GM10248 (cell line): ENCODE measurements at places on chromosomes 5 and 9.

GRCh38 chr5:42720251-42720650 lies 36.4 kb upstream of the CCDC152 start:
- no peak for DNase-seq

GRCh38 chr5:16245956-16246355 lies 66.4 kb upstream of the MARCHF11 start:
- DNase-seq, result no peak

- no peak for DNase-seq
These were observed 52.3 kb upstream of the MOCS2 start for GRCh38 chr5:53161876-53162275.

GRCh38 chr5:125528881-125529280 lies 782.4 kb upstream of the ZNF608 start:
- no peak for DNase-seq

DNA sequence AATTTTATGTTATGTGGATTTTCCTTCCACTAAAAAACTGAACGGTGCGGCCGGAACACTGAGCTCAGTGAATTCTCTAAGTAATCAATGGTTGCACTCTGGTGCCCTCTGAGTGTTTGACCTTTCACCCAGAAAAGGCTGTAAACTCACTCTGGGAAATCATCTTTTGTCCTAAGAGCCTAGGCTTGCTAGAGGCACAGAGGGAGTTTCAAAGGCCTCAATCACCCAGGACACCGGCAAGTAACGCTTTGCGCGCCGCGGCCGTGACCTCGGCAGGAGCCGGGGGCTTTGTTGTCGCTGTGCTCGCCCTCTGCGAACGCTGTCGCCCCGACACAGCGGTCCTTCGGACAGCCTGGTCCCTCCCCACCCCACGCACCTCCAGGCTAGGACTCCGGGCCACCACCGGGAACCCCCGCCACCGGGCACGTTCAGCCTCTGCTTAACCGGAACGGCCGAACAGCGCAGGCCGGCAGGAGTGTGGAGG lies 703 bp downstream of the ISCA1 start:
- no peak for DNase-seq

DNA sequence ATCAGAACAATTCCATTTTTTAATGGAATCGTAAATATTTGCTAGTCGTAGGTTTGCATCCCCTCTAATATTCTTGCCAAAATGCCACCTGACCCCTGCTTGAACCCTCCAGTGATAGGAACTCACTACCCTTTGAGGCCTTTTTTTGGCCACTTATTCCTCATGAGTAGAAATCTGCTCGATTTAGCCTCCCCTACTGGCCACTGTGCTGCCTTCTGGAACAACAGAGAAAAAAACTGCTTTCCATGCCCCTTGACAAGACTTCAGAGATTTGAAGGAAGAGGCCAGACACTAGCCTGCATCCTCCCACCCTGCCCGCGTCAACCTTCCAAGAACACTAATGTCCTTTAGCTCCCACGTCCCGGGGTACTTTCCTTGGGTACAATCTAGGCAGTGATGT lies 4.1 kb downstream of the CCDC69 start:
- DNase-seq, result no peak

DNA sequence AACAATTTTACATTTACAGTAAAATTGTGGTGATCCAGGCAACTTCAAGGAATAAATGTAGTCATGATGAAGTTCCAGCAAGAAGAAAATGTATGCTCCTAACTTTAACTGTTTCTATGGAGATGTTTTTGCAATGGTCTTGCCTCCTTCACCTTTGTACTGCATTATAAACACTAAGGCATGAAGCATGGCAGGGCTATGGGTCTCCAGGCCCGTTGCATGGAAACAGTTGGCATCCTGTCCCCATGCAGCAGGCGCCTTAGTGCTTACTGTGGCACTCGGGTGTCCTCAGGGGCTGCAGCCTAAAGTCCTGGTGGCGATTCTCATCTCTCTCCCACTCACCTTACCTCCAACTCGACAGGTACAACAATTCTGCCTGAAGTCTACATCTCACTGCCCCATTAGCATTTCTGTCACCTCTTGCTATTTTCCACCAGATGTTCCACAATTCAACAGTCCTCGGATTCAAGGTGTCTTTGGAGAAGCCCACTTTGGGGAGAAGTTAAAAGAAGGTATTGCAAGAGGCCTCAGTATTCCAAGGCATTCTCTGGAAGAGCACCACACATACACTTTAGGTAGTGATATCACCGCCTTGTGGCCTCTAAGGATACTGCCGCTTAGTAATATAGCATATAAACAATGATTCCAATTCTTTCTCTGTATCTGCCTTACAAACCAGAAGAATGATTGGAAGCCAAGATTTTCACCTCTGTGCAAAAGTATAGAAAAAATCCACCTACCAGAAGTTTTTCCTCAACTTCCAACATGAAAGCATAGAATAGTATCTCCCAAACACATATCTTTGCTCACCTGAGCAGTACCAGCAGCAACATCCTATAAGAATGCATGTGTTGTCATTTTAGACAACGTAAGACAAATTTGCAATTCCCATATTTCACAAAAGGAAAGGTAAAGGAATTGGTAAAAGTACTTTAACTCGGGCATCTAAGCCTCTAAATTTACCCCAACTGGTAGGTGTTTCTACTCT lies 5.1 kb downstream of the LIFR start:
- DNase-seq, result peak; percentile 20

- no peak for DNase-seq
These were observed 207.8 kb upstream of the TARS1 start for GRCh38 chr5:33232731-33233505.

DNA sequence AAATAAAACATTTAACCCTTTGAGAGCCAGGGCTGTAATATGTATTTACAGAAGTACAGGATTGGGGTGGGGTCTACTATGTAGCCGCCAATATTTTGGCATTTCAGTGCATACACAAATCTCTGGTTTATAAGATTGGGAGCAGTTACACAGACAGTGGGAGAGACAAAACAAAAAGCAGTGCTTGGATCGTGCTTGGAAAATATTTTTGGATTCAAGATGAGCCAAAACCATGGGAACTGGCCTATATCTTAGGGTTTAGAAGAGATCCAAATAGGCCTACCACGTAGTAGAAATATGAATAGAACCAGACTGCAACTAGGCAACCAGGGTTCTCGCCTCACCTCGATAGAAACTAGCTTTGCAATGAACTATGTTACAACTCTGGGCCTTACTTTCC lies 169.6 kb downstream of the SLC12A2 start:
- DNase-seq, result no peak

GRCh38 chr9:135978642-135979546 lies 17.7 kb upstream of the UBAC1 start:
- DNase-seq, result no peak

DNA sequence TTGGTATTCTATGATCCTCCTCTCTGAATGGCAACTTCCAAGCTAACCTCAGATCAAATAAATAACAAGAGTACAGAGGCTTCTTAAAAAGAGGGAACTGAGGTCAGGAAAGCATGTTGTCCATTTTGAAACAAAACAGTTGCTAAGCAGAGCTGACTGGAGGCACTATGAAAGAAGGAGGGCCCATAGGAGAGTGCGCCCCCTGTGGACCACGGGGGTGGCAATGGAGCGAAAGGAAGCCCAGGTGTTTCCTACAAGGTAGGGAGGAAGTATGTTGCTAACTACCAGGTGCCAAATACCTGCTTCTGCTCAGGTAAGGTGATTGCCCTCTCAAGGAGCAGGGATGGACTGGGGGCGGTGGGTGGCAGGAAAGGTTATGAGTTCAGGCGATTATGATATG lies 101.8 kb upstream of the MAST4 start:
- DNase-seq, result peak; percentile 11

- peak; percentile 76 for DNase-seq
These were observed 696 bp downstream of the ZFP62 start for GRCh38 chr5:180860273-180860886.

- DNase-seq, result no peak
These were observed 73.8 kb downstream of the HCN1 start for GRCh38 chr5:45622365-45622764.

GRCh38 chr5:170751631-170752030 lies 31.9 kb upstream of the GABRP start:
- no peak for DNase-seq

DNA sequence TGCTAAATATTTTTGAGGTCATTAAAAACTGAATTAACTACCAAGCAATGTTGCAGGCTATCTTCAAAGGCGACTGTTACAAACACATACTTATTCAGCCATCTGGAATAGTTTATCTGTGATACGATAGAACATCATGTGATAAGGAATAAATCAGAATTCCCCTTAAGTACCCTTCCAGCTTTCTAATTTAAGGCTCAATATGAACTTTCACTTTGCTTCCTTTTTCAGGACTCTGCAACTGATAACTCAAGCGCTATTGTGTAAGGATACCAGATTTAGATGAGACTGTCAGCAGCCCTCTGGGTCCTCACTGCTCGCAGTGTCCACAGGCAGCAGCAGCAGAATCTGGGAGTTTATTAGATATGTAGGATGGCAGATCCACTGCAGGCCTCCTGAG lies 416.3 kb downstream of the SPATA31D1 start:
- no peak for DNase-seq

DNA sequence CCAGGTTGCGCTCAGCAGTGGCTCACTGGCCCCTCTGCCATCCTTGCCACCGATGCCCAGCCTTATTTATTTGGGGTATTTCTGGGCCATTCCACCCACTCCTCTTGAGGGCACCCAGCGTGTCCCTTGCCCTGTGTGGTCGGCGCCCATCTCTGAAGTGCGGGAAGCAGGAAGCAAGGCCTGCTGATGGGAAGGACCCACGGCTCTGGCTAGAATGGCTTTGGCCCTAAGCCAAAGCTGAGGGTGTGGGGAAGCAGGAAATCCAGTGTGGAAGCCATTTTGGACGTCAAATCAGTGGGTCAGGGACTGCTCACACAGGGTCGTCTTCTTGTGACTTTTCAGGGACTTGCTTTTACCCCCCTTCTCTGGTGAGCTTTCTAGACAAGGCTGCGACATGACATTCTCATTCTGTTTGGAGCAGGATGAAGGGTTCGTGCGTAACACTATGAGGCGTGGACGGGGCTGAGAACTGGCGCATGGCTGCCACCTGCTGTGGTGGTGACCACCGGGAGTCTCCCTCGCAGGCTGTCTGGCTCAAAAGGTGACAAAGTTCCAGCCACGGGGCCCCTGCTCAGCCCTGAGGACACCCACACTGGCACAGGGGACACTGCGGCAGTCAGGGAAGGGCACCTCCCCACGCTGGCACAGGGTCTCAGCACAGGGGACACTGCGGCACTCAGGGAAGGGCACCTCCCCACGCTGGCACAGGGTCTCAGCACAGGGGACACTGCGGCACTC lies 50.7 kb upstream of the NKD2 start:
- DNase-seq, result no peak

GRCh38 chr5:111514087-111514486 lies 1.8 kb upstream of the STARD4 start:
- DNase-seq, result no peak

- no peak for DNase-seq
These were observed 129.6 kb upstream of the PRLR start for GRCh38 chr5:35359859-35360258.

GRCh38 chr5:109855056-109855455 lies 165.3 kb downstream of the MAN2A1 start:
- no peak for DNase-seq

- peak; percentile 74 for DNase-seq
These were observed 114.5 kb upstream of the LMX1B start for GRCh38 chr9:126499005-126499910.

- no peak for DNase-seq
These were observed 4.5 kb downstream of the FCN1 start for GRCh38 chr9:134913041-134913712.

DNA sequence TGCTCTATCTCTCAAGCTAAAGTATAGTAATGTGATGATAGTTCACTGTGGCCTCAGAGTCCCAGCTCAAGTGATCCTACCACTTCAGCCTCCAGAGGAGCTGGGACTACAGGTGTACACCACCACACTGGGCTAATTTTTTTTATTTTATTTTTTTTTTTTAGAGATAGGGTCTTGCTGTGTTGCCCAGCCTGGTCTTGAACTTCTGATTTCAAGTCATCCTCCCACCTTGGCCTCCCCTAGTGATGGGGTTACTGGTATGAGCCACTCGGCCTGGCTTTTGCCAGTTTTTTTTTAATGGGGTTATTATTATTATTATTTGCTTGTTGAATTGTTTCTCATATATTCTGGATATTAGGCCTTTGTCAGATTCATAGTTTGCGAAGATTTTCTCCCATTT lies 13.2 kb downstream of the FAF2 start:
- no peak for DNase-seq

GRCh38 chr5:125064621-125065438 lies 318.4 kb upstream of the ZNF608 start:
- no peak for DNase-seq

GRCh38 chr5:147558826-147559225 lies 49.0 kb upstream of the DPYSL3 start:
- DNase-seq, result peak; percentile 18

- no peak for DNase-seq
These were observed 246.6 kb downstream of the SLCO4C1 start for GRCh38 chr5:102049517-102049916.

DNA sequence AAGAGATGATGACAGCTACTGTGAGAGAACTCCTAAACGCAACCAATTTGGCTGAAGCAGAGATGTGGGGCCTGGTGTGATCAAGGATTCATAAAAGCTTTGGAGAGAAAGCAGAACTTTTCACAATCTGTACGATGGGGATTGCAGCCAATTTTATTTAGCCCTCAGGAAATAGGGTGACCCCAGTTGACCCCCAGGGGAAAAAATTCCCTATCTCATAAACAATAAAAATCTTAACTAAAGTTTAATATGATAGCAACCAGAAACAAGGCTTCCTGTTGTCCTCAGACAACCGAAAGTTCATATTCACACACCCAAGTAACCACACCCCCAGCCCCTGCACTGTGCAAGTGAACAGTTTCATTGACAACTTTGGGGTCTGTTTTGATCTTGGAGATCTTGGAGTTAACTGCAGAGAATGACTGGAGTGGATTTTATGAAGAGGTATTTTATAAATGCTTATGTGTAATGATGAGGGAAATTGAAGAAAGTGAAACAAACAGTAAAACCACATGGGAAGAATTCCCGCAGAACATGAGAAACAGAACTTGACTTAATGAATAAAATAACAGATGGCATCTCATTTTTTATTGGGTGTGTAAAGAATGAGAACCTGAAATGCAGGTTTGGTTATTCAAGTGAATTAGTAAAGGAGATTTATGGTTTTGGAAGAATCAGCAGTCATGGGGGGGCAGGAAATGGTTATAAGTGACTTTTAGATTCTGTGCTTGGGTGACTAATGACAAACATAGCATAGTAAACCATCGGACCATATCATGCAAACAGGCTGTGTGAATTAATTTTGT lies 94.5 kb downstream of the PDE4D start:
- peak; percentile 31 for DNase-seq

DNA sequence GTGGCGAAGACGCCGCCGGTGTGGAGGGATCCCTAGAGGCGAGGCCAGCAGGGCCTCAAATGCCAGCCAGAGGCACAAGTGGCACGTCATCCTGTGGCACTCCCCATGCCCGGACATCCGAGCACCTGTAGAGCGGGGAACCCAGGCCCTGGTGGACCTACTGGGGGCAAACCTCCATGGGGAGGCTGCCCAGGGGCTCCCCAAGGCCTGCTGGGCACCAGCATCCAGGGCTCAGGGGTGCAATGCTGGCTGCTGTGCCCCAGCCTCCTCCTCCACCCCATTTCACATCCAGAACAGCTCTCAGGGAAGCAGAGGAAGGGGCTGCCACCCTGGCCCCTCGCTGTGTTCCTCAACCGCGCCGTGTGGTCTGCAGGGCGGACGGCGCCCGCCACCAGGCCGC lies 43.5 kb downstream of the HK3 start:
- DNase-seq, result no peak

- peak; percentile 18 for DNase-seq
These were observed 52.8 kb downstream of the ATP10B start for GRCh38 chr5:160799184-160799583.

- DNase-seq, result no peak
These were observed 10.9 kb downstream of the NME5 start for GRCh38 chr5:138128334-138128733.
